Kidney (tissue), 22 donors: ENCODE measurements at places on chromosomes 13 and 19. TPM values are rescaled to one million over a fixed set of nuclear protein-coding genes. Genes with fewer than 3 reads are reported as not detected.

GAPDHS gene
- not detected for total RNA-seq

CYP2B6 gene
- total RNA-seq, result 0.31 TPM

MYO16 gene
- total RNA-seq, result 0.22 TPM

GRCh38 chr19:38900743-38901190, 998 bp downstream of the NFKBIB start:
- no peak for DNase-seq

DNA sequence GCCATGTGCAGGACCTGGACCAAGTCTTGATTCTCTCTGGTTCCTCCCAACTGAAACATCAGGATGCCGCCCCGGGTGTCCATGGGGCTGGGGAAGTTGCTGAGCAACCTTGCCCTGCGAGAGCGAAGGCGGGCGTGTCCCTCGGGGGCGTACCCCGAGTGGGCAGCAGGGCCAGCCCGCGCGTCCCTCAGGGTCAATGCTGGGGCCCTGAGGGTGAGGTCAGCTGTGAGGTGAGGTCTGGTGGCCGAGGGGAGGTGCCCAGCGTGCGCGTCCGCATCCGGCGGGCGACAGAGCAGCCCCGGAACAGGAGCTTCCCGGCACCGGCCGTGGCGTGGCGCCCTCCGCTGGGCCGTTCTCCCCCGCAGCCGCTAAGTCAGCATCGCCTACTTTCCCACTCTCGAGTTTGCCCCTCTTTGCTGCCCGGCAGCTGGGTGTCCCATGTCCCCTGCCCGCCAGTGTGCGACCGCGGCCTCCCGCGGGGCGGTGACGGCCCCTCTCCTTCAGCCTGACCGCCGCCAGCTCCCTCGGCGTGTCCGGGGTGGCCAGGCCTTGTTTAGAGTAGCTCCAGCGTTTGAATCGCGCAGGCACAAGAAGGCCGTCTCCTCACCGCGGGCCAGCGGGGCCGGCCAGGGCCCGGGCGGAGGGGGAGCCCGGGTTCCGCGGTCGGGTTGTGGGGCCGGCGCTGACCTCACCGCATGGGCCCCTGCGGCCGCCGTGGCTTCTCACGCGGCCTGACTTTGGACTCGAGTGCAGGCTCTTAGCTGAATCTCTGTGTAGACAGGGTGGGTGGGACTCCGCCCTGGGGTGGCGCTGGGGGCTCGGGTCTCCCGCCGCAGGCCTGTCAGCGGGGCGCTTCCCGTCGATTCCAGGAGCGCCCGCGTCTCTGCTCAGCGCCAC, 33.0 kb downstream of the GJA3 start:
- peak; percentile 80 for DNase-seq

DNA sequence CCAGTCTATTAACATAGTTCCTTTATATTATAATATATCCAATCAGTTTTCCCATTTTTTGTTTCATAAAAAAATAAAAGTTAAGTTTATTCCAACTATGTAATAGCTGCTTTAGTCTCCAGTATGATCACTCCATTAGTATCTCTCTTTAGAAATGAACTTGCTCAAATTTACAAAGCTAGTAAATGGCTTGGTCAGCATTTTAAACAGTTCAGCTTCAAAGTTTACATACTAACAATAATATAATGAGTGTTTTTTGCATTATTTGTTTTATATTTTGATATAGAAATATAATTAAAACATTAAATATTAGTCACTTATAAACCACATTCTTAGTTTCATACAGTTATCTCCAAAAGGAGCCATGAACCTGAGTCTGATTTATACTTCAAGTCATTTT, 1073.8 kb downstream of the SLITRK5 start:
- DNase-seq, result no peak

SMIM44 gene
- not detected for total RNA-seq

DNA sequence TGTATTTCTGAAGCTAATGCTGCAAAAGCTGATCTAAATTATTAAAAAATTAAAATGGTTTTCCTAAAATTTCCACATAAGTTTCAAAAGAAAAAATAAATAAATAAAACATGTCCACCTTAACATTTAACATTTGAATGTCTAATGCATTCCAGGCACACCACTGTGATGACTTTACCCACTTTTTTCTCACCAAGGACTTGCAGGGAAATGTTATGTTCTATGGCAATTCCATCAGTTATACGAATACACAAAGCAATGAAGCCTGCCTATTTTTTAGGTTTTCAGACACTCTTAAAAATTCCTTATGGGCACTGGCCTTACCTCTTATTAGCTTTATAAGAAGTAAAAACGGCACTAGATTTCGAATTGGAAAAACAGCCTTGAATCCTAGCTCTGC, 10.2 kb downstream of the TSC22D1 start:
- DNase-seq, result no peak
